ENCODE measurements at places on chromosomes 1 and 21.

DNA sequence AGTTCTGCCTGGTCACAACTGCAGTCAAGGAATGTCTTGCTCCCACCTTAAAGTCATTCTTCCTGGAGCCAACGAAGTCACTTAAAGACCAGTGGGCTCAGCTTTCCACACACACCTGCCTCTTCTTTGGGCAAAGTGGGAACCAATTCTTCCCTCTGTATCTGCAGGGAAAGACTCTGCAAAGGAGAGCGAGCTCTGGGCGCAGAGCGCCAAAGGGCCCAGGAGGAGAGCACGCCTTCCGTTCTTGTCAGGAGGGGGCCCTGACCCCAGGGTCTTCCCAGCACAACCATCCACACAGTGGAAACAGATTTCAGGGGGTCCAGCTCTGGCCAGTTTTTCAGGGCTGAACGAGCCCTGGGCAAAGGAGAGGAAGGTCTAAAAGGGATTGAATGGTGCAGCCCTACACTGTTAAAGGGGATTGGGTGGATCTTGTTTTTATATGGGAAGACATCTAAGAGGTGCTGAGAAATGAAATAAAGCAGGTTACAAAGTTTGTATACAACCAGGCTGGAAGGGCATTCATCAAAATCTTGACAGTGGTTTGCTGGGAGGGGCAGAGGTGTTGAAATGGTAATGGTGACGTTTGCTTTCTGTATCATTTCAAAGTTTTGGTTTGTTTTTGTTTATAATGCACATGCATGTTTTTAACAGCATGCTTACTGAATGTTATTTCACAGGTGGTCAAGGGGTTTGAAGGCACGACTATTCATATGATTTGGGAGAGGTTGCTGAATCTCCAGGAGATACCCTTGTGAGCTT lies 6.8 kb upstream of the OLIG2 start:
- no peak for DNase-seq

- no peak for DNase-seq
These were observed 2.5 kb downstream of the PBX1 start for GRCh38 chr1:164561472-164561871.

DNA sequence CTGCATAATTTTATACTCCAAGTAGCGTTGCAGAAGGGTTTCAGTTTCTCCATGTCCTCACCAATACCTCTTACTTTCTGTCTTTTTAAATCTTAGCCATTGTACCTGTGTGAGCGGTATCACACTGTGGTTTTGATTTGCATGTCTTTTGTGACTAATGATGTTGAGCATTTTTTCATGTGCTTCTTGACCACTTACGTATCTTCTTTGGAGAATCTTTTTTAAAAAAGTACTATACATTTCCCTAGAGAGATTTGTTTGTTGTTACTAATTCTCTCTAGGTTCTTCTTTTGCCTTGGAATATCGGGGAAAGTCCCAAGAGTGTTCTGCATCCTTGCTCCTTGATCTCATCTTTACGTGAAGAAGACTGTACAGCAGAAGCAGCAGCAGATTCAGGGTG lies 81.8 kb upstream of the WARS2 start:
- DNase-seq: no peak

GRCh38 chr1:2539312-2539907 lies 9.3 kb upstream of the HES5 start:
- DNase-seq: no peak

GRCh38 chr21:27366646-27367235 lies 399.9 kb upstream of the ADAMTS5 start:
- no peak for DNase-seq
